ENCODE measurements at places on chromosomes 3 and 15.
A peak's percentile ranks its signal among the peaks of the same experiment; 100 is the strongest.

DNA sequence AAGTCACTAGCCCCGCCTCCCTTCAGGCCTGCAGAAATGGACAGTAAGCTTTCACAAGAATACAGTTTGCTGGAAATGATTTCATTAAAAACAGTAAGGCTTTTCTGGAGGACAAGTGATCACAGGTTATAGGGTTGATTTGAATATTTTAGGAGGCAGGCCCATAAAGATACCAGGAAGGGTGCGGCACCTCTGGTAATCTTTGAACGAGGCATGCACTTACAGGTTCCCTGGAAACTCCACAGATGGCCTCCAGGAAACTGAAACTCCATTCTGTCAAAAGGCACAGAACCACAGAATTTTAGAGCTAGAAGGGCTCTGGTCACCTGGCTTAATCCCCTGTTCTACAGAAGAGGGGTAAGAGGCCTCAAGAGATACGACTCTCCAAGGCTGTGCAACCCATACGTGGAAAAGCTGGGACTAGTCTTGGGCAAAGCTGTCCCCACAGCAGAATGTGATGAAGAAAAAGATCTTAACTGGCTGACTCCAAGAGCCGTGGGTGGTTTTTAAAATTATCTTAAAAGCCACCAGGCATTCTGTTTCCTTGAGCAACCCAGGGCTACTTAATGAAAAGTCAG, 1.2 kb downstream of the STARD5 start:
- no peak for DNase-seq

DNA sequence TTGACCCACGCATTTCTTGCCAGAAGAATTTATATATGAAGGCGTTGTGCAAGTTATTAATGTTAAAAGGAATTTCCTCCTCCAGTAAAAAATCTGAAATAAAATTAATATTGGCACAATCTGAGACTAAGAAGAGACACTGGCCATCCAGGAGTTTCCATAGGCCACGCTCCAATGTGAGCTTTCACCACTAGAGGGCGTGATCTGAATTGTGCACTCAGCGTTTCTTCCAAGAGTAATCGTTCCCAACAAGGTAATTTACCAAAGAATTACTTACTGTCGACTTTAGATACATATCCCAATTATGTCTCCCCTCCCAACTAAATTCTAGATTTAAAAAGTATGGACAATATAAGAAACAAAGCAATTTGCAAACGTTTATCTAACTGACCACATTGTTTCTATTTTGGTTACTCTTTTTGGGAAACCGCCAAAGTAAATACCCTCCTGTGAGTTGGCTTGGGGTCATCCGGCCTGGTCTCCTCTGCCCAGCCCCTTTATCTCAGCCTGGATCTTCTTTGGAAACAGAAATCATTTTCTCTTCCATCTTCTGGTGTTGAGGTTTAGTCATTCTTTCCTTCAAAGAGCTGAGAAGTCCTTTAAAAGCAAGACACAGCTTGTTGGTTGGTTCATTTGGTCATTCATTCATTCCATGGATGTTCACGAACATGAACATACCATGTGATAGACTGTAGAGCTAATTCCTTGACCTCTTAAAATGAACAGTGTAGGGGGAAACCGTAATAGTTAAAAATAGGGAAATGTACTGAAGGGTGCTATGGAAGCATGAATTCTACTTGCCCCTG, 26.2 kb downstream of the POLR2M start:
- peak; percentile 76 for DNase-seq

GRCh38 chr3:47892286-47893040, 89.5 kb downstream of the DHX30 start:
- DNase-seq, result no peak

GRCh38 chr15:64070965-64071851, 22.4 kb downstream of the CIAO2A start:
- no peak for DNase-seq

- no peak for DNase-seq
Observed at GRCh38 chr3:15491143-15491542, 30.4 kb downstream of the COLQ start.

DNA sequence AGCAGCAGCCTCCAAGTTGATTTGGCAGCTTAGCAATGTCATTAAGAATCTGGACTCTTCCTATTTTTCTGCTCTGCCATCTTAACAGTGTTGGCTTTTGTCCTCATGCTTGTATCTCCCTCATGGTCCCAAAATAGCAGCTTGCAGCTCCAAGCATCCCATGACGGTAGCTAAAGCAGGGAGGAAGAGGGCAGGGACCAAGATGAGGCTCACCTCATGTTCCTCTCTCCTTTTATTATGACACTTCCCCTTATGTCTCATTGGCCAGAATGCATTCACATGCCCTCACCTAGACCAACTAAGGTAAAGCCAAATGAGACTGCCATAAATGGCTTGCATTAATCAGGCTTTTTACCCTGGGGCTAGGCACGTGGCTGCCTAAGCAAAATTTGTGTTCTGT, 382.4 kb downstream of the SHQ1 start:
- peak; percentile 54 for DNase-seq

DNA sequence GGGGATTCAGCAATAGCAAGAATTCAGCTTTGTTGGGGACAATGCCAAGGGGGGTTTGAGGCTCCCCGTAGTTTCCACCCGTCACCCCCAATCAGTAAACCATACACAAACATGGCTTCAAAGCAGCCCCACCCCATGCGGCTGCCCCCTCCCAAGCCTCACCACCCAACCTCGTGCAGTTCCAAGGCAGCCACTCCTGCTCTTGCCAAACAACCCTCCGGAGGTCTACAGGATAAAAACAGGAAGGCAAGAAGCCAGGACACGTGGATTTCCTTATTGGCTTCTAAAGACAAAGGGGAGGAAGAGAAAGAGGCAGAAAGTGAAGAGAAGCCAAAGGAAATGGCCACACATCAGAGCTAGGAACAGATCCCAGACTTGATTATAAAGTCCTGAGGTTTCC, 121.1 kb downstream of the SHQ1 start:
- DNase-seq, result no peak

DNA sequence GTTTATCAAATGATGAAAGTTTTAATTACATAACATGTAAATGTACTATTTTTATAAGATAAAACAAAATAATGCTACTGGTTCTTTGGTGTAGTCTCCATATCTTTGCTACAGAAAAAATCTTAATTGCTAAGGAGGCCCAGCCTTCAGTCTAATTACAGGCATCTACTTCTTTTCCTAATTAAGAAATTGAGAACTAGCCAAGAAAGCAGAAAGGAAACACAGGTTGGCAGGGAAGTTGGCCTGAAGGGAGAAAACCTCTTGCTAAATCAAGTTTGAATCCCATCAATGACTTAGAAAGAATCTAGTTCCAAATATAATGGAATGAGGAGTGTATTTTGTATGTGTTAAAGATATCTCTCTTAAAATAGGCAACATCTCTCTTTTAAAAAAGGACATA, 212.4 kb upstream of the ARL6 start:
- DNase-seq, result no peak

GRCh38 chr3:18124501-18124900, 300.6 kb downstream of the SATB1 start:
- DNase-seq, result no peak

- no peak for DNase-seq
Observed at GRCh38 chr15:46315434-46315833, 680.6 kb downstream of the SQOR start.

GRCh38 chr3:50483374-50483773, 20.1 kb downstream of the CACNA2D2 start:
- DNase-seq, result no peak

GRCh38 chr3:116077557-116077956, 367.7 kb downstream of the LSAMP start:
- no peak for DNase-seq

- no peak for DNase-seq
Observed at GRCh38 chr3:114421204-114421603, 127.4 kb downstream of the TIGIT start.

GRCh38 chr15:64634576-64635498, 140.6 kb downstream of the RBPMS2 start:
- DNase-seq, result peak; percentile 72

GRCh38 chr15:92906020-92906419, 5.9 kb downstream of the CHD2 start:
- DNase-seq, result no peak

DNA sequence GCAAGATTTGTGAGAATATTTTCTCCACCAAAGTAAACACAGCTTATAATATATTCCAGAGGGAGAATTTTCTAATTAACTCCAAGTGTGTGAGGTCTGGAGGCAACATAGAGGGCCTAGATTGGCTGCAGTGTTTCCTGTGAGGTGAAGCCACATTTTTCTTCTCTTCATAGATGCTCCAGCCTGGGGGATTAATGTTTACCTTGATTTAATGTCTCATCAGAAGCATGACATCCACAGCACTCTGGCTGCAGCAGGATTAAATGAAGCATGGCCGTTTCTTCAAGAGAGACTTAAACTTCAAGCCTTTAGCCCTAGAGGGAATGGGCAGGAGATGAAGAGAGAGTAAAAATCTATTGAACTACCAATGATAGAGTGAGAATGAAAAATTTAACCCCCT, 137.9 kb upstream of the ZBTB20 start:
- DNase-seq, result no peak

DNA sequence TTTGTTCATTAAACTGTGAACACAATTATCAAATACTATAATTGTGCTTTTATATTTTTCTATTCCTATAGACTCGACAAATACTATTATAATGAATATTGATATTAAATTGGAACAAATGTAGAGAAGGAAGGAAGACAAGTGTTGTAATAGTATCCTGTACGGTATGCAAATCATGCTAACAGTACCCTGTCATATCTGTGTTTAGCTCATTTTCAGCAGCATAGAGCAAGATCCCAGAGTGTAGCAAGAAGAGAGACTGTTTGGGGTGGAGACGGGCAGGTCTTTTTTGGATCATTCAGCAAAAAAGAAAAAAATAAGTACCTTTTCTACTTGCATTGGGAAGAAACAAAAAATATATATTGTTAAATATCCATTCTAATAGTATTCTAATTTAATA, 224.1 kb downstream of the TPRG1 start:
- DNase-seq, result no peak

DNA sequence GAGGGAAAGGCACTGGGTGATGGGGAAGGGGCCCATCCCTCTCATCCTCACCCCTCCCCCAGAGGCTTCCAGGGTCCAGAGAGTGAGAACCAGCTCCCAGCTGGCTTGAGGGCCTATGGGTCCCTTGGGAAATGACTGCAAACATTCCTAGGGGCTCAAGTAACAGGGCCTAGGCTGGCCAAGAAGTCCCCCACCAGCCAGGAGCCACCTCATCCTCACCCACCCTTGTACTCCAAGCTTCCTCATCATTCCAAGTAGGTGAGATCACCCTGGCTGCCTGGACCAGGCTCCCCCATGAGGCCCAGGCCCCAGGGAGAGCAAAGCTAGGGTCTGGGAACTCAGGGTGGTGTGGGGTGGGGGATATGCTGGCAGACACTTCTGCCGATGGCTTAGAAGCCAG, 14.8 kb downstream of the LOXL1 start:
- DNase-seq, result no peak

GRCh38 chr3:128987302-128988100, 6.4 kb downstream of the CFAP92 start:
- no peak for DNase-seq

- DNase-seq, result peak; percentile 83
Observed at GRCh38 chr3:194404365-194405140, 5.5 kb upstream of the GP5 start.

DNA sequence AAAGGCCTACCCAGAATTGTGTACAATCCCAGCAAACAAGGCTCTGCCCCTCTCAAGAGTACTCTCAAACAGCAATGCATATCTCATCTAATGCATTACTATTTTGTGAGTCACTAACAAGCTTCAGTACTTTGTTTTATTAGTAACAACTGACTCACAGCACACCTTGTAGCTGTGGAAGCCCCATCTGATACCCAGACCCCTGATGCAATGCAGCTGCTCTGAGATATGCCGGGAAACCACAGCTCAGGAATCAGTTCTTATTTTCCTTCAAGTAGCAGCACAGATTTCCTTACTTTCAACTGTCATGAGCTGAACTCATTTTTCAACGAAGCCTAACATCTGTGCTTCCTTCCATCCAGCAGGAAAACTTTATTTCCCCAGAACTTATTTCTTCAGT, 37.8 kb downstream of the CCNL1 start:
- DNase-seq, result no peak

- no peak for DNase-seq
Observed at GRCh38 chr15:89112341-89112971, 24.2 kb downstream of the ABHD2 start.

GRCh38 chr3:186286114-186286513, 75.9 kb downstream of the DGKG start:
- DNase-seq, result no peak

DNA sequence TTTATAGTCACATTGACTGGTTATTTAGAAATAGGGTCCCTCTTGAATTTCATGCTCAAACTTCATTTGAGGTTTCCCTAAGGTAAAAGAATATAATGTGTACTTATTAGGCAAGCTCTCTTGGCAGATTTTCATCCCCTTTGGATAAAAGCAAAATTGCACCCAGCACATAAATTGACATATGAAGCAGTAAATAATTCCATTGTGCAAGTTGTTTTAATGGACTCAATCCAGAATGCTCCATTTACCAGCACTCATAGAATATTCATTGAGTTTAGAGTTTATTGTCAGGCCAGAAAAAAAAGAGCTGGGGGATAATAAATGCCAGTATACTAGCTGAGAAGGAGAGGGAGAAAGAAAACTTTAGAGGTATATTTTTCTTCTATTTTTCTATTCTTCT, 136.8 kb downstream of the TPRG1 start:
- DNase-seq, result no peak

GRCh38 chr3:67684211-67684610, 29.8 kb upstream of the SUCLG2 start:
- no peak for DNase-seq

DNA sequence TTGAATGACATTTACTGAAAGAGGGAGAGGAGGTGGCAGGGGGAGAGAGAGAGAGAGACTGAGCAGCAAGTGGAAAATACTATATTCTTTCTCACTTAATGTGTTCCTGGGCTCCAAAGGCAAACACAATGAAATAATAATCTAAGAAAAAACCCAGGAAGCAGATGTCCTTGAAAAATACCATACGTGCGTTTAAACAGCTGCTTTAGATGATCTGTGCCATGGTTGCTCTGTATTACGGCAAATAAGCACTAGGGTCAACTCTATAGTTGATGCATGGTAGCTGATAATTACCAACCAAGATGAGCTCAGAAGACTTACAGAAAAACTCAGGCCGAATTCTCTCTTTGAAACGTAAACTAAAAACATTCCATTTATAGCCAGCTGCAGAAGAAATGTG, 410.3 kb upstream of the TBL1XR1 start:
- no peak for DNase-seq

DNA sequence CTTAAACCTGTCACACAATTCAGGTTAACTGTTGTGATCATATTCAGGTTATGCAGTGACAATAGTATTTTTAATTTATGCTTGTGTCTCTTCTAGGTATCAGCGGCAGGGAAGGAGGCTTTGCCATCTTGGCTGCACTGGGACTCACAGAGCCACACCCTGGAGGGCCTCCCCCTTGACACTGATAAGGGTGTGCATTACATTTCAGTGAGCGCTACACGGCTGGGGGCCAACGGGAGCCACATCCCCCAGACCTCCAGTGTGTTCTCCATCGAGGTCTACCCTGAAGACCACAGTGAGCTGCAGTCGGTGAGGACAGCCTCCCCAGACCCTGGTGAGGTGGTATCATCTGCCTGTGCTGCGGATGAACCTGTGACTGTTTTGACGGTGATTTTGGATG, 23.6 kb upstream of the BSN start:
- DNase-seq, result no peak
